Activated CD4-positive, CD25-positive, alpha-beta regulatory T cell (primary cell): ENCODE measurements at places on chromosomes 2 and 18.

- DNase-seq: no peak
Measured at GRCh38 chr18:9743200-9744016, 35.3 kb downstream of the RAB31 start.

DNA sequence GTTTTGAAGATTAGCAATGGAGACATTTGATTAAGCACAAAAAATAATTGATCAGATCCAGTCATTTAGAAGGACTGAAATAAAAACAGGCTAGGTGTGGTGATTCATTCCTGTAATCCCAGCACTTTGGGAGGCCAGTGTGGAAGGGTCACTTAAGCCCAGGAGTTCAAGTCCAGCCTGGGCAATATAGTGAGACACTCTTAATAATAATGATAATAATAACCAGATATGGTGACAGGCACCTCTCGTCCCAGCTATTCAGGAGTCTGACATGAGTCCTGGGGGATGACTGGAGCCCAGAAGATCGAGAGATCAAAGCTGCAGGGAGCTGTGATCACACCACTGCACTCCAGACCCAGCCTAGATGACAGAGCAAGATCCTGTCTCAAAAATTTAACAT, 3.5 kb upstream of the FN1 start:
- no peak for DNase-seq

DNA sequence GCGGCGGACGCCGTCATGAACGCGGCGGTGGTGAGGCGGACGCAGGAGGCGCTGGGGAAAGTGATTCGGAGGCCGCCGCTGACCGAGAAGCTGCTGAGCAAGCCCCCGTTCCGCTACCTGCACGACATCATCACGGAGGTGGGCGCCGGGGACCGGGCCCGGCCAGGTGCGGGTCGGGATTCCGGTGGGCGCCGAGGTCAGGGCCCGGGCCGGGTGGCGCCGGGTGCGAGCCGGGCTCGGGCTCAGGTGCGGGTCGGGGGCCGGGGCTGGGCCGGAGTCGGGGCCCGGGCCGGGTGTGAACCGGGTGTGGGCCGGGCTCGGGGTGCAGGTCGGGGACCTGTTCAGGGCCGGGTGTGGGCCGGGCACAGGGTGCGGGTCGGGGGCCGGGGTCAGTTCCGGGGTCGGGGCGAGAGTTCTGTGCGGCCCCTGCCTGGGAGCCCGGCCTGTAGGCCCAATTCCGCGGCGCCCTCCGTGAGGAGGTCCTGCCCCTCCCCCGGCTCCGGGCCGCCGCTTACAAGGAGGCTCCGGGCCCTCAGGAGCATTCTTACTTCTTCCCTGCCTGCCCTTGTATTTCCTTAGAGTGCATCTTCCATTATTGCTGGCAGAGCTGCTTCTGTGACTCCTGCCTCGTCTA, 447 bp downstream of the TRAF3IP1 start:
- no peak for DNase-seq

GRCh38 chr2:235909358-235909757, 258.8 kb downstream of the GBX2 start:
- no peak for DNase-seq

DNA sequence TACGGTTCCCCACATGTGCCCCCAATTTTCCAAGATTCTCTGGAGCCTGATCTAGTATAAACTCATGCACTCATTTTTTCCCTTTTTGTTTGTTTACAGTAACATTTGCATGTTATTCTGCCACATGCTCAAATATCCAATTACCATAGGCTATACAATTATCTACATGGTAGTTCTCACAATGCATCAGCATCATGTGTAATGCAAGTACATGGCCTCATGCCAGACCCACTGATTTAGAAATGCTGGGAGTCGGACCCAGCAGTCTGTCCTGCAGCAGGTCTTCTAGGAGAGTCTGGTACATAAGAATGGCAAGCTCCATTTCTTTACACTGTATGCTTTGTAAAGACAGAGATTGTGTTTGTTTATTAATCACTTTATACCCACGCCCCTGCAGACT, 107.7 kb downstream of the CBLN2 start:
- DNase-seq: no peak

DNA sequence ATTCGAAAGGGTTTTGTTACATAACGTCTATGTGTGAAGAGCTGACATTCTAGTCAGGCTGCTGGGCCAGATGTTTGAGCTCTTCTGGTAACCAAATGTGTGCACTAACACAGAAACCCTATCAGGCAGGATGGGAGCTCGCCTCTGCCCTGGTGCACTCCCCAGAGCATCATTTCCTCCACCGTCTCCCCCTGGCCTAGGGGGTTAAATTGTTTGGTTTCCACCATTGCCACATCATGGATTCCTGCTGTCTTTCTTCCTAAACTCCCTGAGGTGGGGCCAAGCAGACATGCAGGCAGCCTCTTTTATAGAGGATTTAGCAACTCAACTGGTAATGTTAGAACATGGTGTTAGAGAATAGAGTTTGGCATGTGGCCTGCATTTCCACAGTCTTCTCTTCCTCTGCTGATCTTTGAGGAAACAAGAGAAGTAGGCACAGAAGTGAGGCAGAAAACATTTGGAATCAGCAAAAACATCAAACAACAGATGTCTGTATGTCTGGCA, 87.3 kb downstream of the ANTXR1 start:
- DNase-seq: no peak

DNA sequence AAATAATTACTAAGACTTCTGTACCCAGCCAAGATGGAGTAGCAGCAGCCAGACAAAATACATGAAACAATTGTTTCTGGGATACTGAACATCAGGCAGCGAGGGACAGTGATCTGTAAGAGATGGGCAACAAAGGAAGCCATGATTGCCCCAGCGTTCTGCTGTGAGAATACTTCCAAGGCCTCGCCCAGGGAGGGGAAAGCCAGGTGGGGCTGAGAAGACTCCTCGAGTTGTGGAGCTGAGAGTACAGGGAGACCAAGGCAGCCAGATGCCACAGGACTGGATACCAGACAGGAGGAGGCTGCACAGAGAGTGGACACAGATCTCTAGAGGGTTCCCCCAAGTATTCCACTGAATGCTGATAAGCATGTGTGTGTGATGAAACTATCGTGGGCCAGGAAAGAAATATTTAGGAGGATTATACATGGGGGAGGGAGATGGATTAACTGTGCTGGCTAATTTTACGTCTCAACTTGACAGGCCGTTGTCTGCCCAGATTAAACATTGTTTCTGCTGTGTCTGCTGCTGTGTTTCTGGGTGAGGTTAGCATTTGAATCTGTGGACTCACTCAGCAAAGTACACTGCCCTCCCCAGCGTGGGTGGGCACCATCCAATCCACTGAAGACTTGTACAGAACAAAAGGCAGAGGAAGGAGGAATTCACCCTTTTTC, 10.2 kb upstream of the LIMS2 start:
- no peak for DNase-seq

GRCh38 chr2:204608237-204608939, 63.1 kb downstream of the PARD3B start:
- no peak for DNase-seq

DNA sequence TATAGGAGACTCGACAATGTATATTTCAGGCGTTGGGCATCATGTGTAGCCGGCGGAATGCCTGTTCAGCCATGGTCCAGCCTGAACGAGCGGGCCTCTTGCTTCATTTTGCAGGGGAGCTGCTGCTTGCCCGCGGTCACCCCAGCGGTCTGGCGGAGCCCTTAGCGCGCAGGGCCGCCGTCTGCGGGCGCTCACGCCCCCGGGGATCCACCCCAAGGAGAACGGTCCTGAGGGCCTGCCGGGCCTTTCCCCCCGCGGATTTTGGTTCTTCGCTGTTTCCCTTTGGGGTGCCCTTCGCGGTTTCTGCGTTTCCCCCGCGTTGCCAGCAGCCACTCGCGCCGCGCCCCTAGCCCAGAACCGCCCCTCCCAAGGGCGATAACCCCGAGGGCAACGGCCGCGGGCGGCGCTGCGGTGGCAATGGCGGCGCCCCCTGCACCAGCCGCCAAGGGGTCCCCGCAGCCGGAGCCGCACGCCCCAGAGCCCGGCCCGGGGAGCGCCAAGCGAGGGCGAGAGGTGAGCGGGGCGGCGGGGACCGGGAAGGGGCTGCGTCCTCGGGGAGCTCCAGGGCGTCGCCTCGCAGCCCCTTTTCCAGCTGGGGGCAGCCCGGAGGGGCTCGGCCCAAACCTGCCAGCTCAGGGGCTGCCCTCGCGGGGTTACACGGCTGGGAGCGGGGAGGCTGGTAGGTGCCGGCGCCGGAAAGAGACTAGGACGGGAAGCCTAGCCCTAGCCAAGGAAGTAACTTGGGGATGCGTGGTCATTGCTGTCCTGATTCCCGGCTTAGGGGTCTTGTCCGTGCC, at the start of gene MFSD2B:
MFSD2B (plus strand) TSS at position 406 of the 797 bp plus-strand sequence; CDS start at position 418, 12 bp downstream.
- no peak for DNase-seq

DNA sequence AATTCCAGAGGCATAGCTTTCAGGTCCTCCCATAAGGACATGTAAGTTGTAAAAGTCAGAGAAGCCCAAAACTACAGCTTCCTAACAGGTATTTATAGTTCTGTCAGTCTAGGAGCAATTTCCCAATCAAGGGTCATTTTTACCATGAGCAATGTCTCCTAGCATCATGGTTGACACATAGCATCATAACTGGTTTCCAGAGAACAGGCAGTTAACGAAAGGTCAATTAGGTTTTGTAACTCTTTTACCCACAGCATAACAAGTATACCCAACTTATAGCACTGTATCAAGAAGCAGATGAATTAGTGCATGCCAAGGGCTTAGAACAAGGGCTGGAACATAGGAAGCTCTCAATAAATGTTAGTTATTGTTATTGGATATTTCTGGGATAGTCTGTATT, 110.1 kb downstream of the MREG start:
- DNase-seq: no peak

DNA sequence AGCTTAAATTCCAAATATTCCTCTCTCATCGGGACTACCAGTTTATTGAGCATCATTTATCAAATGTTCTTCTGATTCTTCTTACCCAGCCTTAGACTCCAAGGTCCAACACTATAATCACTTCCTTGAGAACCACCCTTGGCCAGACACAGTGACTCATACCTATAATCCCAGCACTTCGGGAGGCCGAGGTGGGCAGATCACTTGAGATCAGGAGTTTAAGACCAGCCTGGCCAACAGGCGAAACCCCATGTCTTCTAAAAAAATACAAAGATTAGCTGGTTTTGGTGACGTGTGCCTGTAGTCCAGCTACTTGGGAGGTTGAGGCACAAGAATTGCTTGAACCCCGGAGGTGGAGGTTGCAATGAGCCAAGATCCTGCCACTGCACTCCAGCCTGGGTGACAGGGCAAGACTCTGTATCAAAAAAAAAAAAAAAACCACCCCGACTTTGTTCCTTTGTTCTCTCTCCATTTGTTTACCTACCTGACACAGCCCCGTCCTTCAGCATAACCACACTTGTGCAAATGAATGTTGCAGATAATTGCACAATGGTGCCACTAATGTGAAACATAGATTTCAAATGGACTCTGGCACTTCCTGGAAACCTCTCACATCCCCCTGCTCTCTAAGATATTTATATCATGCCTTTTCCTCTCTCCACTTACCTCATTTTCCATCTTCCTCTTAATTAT, 38.9 kb upstream of the LPIN2 start:
- DNase-seq: no peak
